MM.1S (cell line): ENCODE measurements at places on chromosomes 3 and 15.
A peak's percentile ranks its signal among the peaks of the same experiment; 100 is the strongest.

GRCh38 chr3:53295410-53295809, 39.6 kb upstream of the TKT start:
- DNase-seq: no peak

DNA sequence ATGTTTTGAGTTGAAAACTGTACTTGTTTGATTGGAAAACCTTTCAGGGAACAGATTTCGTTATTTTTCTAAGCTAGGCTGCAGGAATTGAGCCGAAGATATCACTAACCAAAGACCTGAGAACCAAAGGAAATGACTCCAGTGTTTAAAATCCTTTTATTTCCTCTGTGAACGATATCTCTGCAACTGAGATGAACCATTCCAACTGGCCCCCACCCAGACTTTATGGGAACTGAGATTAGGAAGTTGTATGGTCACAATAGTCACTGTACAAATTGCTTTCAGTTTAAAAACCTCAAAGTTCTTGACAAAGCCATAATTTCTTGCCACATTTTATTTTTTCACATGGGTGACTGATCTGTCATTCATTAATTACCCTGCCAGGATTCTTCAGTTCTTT, 232.4 kb downstream of the RBMS3 start:
- DNase-seq: no peak

- no peak for DNase-seq
Observed at GRCh38 chr3:182737825-182738224, 55.5 kb upstream of the ATP11B start.

DNA sequence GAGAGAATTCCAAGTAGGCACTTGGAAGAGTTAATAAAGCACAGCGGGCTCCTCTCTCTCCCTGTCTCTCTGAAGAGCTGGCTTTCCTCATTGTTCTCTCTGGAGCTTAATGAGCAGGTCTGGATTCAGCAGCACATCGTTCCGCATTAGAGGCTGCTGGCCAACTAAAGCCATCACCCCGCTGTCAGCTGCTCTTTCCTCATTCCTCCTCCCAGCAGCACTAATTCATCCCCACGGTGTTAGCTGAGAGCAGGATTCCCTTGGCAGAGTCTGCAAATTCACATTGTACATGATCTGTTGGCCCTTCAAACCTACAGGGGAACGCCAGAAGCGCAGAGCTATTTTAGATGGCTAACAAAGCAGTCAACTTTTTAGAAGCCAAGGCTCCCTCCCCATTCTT, 44.2 kb downstream of the SGO1 start:
- no peak for DNase-seq

DNA sequence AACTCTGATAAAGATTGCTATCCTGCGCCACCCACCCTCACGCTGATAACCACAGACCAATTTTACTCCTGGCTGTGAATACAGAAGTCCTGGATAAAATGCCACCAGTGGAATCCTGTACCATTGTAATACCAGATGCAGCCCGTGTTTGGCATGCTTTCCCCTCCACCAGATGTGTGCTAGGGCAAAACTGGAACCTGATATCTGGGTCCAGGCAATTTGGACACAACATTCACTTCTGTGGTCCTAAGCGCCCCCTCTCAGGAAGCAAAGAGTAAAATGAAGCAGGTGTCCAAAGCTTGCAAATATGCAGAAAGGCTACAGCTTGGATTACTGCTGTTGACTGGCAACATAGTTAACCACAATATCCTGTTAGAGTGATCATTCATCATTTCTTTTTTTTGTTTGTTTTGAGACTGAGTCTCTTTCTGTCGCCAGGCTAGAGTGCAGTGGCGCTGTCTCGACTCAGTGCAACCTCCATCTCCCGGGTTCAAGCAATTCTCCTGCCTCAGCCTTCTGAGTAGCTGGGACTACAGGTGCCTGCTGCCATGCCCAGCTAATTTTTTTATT, 32.8 kb downstream of the LOXL1 start:
- DNase-seq: peak; percentile 82
